ENCODE measurements at places on chromosomes 5 and 9.

- DNase-seq = no peak
Measured at GRCh38 chr9:115691693-115692092, 461.9 kb upstream of the PAPPA start.

- peak; percentile 68 for DNase-seq
Measured at GRCh38 chr5:175464074-175464941, 14.1 kb upstream of the SFXN1 start.

- DNase-seq = no peak
Measured at GRCh38 chr9:21096901-21097255, 19.1 kb upstream of the IFNB1 start.

- DNase-seq = no peak
Measured at GRCh38 chr5:14131855-14132503, 11.2 kb upstream of the TRIO start.

DNA sequence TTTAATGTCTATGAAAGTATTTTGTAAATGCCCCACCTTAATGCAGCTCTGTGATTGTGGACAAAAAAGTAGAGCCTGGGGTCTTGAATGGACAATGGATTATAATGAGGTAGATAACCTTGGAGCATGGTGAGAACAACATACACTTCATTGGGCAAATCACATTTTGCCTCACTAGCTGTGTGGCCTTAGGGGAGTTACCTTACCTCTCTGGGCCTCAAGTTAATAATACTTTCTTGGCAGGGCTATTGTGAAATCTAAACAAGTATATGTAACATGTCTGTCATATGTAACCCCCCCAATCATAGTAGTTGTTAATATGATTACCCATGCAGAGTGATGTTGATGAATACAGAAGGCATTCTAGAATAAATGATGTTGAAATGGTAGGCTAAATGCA, 213.6 kb upstream of the ANKRD55 start:
- no peak for DNase-seq

GRCh38 chr5:151179489-151179840, 21.9 kb upstream of the ANXA6 start:
- DNase-seq = no peak

- DNase-seq = no peak
Measured at GRCh38 chr5:91175708-91176107, 207.4 kb downstream of the ARRDC3 start.

DNA sequence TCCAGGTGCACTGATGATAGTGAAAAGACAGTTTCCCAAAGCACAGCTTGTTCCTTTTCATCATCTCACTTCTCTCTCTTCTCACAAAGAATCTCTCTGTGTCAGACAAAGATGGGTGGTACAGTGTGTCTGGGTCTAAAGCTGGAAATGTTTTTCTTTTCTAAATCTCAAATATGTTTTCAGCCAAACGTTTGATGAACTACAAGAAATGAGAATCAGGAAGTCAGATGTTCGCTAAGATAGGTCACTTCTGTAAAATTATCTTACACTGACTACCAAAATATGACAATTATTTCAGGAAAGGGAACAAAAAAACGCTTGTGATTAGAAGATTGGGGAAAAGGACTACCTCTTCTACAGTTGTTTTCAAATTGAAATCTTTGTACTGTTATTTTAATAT, 708.8 kb downstream of the PTPRD start:
- DNase-seq = no peak

DNA sequence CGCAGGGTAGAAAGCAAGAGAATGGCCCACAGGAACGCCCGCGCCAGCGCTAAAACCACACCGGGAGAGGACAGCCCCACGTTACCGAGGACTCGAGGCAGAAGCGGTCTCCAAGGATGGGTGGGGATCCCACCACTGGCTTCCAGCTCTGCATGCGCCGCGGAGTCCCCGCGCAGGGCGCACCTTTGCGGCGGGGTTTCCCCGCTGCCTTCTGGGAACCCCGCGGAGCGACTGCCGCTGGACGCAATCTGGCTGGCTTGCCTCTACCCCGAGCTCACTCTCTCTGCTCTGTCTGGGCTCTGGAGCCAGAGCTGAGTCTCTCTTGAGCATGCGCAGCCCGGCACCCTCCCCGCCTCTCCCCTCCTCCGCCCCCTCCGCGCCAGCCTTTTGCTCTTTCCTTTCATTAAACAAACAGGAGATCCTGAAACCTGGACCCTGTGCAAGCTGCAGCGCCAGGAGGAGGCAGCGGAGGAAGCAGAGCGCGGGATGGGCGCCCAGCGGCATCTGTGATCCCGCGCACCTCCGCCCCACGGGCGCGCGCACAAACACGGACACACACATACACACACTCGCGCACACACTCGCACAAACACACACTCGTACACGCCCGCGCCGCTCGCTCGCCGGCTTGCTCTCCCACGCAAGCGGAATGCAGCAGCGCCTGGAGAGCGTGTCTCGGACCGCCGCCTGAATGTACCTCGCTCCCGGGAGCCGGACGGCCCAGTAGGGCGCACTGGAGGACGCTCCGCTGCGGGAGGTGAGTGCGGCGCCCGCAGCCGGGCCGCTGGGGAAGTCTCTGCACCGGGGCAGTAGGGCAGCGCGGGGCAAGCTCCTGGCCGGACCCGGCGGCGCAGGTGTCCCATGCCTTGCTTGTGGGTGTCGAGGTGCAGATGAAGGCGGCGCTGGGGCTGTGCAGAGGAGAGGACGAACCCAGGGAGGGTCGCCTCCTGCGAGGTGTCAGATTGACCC, at the start of gene PLPPR1:
Gene PLPPR1 (plus strand): TSS at position 382 of the 969 bp plus-strand sequence.
- peak; percentile 95 for DNase-seq

GRCh38 chr5:129135633-129136032, 41.1 kb downstream of the ISOC1 start:
- peak; percentile 33 for DNase-seq

GRCh38 chr5:95846554-95847260, 24.2 kb upstream of the GLRX start:
- peak; percentile 70 for DNase-seq

DNA sequence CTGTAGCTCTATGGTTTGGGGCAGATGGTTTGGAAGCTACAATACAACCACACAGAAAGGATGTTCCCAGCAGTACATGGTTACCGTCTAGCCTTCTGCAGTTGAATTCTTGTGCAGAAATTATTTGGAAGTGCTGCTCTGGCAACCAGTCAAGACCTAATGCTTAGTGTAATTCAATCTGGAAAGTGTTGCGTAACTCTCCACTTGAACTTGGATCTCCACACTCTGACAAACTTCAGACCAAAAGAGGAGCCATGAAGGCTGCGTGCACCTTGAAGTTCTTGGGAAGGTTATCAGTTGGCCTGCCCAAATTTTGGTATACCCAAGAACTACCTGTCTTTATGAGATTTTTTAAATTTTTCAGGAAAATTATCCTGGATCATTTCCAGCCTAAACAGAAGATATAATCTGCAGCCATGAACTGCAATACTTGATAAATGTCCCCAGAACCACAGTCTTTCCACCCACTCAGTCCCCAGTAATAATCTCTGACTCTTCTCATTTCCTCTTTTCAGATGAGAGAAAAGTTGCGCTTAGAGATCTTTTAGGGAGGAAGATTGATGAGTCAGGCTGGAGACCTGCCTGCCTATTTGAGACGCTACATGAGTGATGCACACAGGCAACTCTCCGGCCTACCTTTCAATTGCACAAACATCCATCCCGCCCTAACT, 159.9 kb downstream of the FANCC start:
- no peak for DNase-seq

DNA sequence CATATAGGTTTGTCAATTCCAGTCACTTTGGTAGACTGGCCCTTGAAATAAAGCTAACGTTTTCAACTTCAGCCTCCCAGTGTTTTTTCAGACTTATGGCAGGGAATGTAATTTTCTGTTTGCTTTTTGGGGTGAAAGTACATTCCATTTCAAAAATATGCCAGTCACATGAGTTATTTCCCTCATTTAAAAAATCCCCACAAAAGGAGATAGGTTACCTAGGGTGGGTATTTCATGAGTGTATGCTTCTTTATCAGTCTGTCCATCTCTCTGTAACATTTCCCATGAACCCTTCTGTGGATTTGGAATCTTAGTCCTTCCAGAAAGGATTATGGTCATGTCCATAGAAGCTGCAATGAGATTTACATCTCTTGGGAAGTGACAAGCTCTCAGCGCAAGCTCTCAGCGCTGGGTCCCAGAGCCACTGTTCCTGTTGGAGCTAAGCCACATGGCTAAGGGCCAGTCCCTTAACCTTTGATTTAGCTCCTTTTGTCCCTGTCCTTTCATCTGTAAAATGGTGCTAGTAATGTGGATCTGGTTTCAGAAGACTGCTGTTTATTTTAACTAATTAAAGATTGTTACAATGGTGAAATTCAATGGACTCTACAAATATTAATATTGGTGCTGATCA, 294.9 kb downstream of the NR3C1 start:
- DNase-seq = peak; percentile 55

GRCh38 chr5:93777620-93778019, 36.2 kb upstream of the POU5F2 start:
- peak; percentile 40 for DNase-seq

GRCh38 chr9:17230646-17231045, 95.8 kb downstream of the CNTLN start:
- no peak for DNase-seq

DNA sequence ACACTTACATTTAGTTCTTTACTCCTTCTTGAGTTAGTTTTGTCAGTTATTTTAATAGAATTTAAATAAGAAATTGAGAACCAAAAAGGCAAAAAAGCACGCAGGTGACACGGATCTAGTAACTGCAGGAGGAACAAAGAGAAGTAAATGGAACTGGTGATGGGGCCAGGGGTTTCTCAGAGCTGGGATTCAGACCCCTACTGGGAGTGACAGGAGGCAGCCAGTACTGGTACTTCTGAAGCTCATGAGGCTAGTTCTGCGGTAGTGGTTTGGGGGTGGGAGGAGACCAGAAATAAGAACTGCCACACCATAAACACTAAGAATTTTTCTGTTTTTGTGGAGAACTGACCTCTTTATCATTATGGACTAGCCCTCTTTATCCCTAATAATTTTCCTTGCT, 48.2 kb downstream of the OXCT1 start:
- DNase-seq = peak; percentile 8

DNA sequence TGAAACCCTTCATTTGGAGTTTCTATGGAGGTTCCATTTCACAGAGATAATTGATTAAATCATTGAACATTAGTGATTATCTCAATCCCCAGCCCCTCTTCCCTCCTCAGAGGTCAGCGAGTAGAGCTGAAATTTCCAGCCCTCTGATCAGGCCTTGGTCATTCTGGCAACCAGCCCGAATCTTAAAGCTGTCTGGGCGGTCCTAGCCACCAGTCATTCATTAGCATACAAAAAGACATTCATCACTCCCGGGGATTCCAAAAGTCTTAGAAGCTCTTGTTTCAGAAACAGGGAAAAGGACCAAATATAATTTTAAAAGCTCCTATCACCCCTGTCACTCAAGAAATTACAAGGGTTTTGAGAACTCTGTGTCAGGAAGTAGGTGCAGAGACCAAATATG, 41.3 kb downstream of the ZNF474 start:
- DNase-seq = peak; percentile 40
